ENCODE measurements at places on chromosomes 11 and 22.

- no peak for DNase-seq
Measured at GRCh38 chr11:72998676-72999075, 143.4 kb downstream of the FCHSD2 start.

DNA sequence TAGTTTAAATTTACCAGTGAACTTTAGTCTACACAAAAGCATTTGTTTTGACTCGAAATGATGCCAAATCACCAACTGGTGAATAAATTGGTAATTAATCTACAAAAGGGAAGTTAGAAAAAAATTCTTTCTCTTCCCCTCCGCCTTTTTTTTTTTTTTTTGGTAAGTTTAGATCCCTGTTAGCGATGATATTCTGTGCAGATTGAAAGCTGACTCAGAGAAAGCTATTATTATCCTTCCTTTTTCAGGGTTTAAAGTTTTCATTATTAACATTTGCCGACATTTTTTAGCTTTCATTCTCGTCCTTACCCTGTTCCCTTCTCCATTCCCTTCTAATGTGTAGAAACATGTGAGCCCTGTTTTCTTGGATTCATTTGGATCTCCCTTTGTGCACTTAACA is 16.8 kb upstream of the NUP160 start:
- no peak for DNase-seq

DNA sequence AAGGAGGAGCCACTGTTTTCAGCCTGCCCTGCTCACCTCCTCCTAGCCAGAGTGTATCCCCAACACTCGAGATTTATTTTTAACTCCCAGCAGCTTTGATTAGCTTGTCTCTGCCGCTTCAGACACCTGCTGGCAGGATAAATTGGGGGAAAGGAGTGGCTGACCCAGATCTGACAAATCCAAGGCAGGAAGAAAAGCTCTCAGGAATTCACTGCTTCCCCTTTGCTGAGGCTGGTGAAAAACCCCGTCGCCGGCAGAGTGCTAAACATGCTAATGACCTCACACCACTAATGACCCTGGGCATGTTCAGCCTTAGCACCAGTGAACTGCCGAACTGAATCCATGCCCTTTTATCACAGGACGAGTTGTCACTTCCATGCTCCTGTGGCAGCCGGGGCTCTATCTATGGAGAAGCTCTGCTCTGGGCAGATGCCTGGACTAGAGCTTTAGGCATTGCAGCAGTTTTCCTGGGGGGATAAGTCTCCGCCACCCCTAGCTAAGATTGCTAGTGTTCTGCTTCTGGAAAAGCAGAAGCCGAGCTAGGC is 52.2 kb downstream of the FEZ1 start:
- peak; percentile 63 for DNase-seq

- DNase-seq, result no peak
Measured at GRCh38 chr11:102722821-102723220, 1.9 kb downstream of the MMP8 start.

- DNase-seq, result no peak
Measured at GRCh38 chr11:78131956-78132355, 7.5 kb downstream of the ALG8 start.

Data from GM23338 (cell line).